Vagina (tissue), 2 donors: ENCODE measurements at places on chromosomes 12 and 14. TPM values are rescaled to one million over a fixed set of nuclear protein-coding genes. Genes with fewer than 3 reads are reported as not detected.

The CCDC175 gene
- not detected for total RNA-seq

The TSPAN11 gene
- total RNA-seq = 2.5 TPM

The TPPP2 gene
- not detected for total RNA-seq

The NANOG gene
- total RNA-seq = 13.3 TPM

The RDH5 gene
- total RNA-seq = 10.6 TPM

The MANSC4 gene
- total RNA-seq = not detected

The IQSEC3 gene
- 1.7 TPM for total RNA-seq

DNA sequence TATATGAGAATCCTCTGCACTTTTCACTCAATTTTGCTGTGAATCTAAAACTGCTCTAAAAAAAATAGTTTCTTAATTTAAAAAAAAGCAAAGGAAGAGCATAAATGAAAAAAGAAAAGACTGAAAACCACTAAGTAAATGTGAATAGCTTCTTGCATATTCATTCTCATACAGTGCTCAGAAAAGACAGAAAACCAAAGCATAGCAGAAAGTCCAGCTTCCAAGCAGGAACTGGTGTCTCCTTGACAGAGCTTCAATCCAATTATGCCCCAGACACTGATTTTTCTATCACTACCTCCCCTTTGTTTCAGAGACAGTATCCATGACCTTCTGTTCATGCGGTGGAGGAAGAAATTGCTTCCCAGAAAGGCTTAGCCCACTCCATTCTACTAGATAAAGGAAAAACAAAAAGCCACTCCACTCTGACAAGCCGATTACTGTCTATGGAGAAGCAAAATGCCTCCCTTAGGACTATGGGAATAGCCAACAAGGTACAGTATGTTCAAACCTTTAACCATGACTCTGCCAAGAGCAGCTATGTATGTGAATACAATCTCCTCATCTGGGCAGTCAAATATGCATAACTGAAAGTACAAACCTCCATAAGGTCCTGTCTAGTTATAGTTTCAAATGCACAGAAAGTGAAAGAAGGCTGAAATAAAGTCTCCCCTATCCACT lies 40.6 kb downstream of the ATF7 start:
- H3K4me1 ChIP-seq = peaks cover 5% of the 10 kb centered on the region
- no peak for DNase-seq
- no peaks in the 10 kb centered on the region for H3K36me3 ChIP-seq
- no peak overlapping the region for H3K4me3 ChIP-seq

GRCh38 chr12:98064501-98064900 lies 450.9 kb upstream of the TMPO start:
- DNase-seq = no peak
- no peak overlapping the region for H3K27ac ChIP-seq
- H3K4me1 ChIP-seq = no peaks in the 10 kb centered on the region
- H3K36me3 ChIP-seq = no peaks in the 10 kb centered on the region

DNA sequence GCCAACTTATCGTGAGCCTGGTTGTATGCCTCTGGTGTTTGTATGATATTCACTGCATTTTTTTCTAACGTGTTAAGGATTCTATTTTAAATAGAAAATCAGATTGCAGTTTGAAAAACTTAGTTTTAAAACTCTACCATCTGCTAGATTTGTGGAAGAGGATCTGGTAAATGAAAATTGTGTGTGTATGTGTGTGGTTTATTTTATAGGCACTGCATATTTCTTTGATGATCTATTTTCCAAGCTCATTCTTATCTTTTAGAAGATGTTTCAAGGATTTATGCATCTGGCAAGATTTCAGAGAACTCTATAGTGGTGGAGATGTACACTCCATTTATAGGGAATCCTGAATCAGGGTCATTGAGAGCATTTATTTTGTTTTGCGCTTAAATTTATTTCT lies 69.8 kb downstream of the HMGA2 start:
- no peak for DNase-seq
- no peak overlapping the region for H3K4me3 ChIP-seq
- H3K4me1 ChIP-seq = peaks cover 19% of the 10 kb centered on the region
- no peaks in the 10 kb centered on the region for H3K27me3 ChIP-seq

DNA sequence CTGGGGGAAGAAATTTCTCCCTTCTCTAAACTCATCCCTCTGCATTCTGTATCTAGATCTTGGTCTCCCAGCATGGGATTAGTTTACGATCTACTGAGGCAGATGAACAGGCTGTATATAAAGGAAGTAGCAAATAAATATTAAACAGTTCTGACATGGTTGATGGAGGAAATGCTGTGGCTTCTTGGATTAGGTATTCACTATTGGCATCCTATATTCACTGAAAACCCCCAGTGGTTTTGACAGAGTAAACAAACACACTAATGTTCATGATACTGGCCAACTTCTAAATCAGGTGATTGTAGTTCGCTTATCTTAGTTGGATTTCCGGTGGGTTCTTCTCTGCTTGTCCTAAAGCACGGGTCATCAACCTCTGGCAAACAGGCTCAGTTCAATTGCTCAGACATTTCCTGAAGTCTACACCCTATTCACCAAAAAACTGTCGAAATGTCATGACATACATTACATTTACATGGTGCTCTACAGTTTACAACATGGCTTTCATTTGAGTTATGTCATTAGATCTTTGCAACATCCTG lies 433.9 kb downstream of the EGLN3 start:
- no peak overlapping the region for H3K27ac ChIP-seq
- no peak overlapping the region for H3K4me3 ChIP-seq
- no peaks in the 10 kb centered on the region for H3K27me3 ChIP-seq
- H3K4me1 ChIP-seq = no peaks in the 10 kb centered on the region
- DNase-seq = no peak
- H3K36me3 ChIP-seq = no peaks in the 10 kb centered on the region

DNA sequence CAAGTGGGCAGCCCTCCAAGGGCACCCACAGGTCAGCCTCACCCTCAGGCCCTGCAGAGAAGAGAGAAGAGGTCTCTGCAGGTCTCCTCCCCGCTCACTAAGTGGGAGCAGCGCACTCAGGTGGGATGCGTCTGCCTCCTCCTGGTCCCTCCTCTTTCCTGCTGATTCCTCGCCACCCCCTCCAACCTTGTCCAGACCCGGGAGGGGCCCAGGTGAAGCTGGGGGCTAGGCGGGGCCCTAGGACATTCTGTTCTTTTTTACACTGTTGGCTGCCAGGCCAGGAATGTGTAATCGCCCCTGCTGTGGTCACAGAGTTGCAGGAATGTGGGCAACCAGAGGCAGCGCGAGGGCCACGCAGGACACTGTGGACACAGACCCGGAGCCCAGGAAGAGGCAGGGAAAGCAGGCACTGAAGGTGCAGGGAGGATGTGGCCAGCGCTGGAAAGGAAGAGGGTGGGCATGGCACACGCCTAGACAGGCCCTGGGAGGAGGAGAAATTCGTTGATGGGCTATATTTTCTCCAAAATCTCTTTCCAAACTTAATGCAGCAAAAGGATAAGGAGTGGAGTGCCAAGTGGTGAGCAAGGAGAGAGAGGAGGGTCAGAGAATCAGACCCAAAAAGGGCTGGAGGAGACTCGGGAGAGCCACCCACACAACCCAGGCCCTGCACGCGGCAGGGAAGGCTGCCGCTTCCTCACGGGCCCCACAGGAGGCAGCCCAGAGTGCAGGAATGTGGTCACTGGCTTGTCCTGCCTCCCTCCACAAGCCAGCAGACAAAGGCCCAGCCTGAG lies 911 bp upstream of the SCNN1A start:
- no peaks in the 10 kb centered on the region for H3K27me3 ChIP-seq
- H3K27ac ChIP-seq = peak overlapping the region; percentile 92
- no peak for DNase-seq
- no peaks in the 10 kb centered on the region for H3K36me3 ChIP-seq
- H3K4me3 ChIP-seq = no peak overlapping the region
- peaks cover 75% of the 10 kb centered on the region for H3K4me1 ChIP-seq

DNA sequence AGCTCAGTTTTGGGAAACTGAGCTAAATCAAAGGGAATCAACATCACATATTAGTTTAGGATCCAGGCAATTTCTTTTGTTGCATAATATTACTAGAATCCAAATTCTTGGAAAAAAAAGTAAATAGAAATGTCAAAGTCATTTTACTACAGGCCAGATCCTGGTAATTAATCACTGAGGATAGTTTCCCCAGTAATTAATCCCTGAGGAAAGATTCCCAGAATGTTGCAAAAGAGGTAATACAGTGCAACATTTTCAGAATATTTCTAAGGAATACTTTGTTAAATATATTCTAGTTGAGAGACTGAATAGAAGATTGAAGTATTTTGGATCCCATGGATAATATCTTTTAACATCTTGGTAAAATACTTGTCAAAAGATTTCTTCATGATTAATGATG lies 207.0 kb upstream of the GARIN2 start:
- H3K4me3 ChIP-seq = no peak overlapping the region
- DNase-seq = no peak
- no peaks in the 10 kb centered on the region for H3K27me3 ChIP-seq
- no peaks in the 10 kb centered on the region for H3K4me1 ChIP-seq
- H3K36me3 ChIP-seq = no peaks in the 10 kb centered on the region
- H3K27ac ChIP-seq = no peak overlapping the region

- H3K4me3 ChIP-seq = no peak overlapping the region
- H3K36me3 ChIP-seq = no peaks in the 10 kb centered on the region
- no peak overlapping the region for H3K27ac ChIP-seq
Measured at GRCh38 chr12:119624966-119625365, 31.4 kb downstream of the TMEM233 start.

GRCh38 chr12:56385873-56386272 lies 23.2 kb upstream of the APOF start:
- no peak overlapping the region for H3K27ac ChIP-seq
- no peaks in the 10 kb centered on the region for H3K36me3 ChIP-seq
- no peaks in the 10 kb centered on the region for H3K27me3 ChIP-seq
- DNase-seq = no peak
